Anterior cingulate cortex (tissue), 58 donors: ENCODE measurements at places on chromosomes 5 and 9.

DNA sequence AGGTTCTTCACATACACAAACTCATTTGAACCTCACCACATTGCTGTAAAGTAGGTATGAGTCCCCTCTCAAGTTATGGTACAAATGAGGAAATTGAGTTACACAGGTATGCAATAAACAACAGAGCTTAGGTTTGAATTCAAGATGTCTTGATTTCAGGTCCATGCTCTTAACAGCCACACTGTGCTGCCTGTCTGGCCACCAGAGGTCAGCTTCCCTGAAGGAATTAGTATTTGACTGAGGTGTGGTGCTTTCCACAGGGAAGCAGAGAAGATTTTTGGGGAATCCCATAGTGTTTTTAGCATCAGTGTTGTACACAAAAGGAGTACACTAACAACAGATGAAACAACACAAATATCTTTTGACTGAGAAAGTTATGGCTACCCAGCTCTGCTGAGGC is 94.4 kb upstream of the ITGA1 start:
- no peak for DNase-seq

- DNase-seq = no peak
These were observed 44.9 kb upstream of the STXBP1 start for GRCh38 chr9:127567035-127567729.

DNA sequence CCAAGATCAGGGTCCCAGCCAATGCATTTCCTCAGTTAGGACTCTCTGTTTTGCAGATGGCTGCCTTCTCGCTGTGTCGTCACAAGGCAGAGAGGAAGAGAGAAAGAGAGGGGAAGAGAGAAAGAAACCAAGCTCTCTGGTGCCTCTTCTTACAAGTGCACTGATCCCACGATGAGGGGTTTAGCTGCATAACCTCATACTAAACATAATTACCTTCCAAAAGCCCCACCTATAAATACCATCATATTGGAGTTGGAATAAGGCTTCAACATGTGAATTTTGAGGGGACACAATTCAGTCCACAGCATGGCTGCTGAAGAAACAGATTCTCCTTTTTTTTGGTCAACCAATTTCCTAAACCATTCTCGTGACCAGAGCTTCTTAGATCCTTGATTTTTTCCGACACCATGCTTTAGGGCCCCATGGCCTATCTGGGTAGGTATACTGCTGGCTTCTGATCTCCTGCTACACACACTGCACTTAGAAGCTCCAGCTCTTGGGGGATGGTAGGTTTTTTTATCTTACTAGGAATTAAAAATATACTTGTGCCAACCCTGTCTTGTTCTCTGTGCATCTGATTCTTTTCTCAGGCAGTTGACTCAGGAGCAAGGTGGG is 5.1 kb downstream of the CAMK4 start:
- DNase-seq = no peak

- no peak for DNase-seq
These were observed 28.8 kb downstream of the CPLX2 start for GRCh38 chr5:175900157-175900556.

DNA sequence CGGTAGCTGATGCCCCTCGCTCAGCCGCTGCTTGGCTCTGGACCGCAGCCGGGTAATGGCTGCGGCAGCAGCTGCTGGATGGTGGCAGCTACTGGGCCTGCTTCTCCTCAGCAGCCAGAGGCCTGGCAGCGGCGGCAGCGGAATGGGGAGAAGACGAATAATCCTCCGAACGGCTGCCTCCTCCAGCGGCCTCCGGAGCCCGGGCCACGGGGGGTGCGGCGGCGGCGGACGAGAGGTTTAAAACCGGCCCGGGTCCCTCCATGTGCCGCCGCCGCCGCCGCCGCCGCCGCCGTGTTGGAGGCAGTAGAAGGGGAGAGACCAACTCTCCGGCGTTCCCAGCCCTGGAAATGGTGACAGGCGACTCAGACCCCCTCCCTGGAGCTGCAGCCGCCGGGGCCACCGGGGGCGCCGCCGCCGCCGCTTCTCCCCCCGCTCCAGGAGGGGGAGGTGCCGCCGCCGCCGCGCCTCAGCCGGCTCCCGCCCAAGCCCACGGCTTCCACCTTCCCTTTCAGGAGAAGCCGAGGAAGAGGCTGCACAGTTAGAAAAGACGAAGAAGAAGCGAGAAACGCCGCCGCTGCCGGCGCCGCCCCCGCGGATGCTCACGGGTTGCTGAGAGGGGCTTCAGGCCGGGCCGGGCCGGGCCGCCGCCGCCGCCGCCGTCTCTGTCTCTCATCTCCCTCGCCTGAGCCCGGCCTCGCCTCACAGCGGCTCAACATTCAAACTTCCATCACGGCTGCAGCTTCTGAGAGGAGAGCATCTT is 118.4 kb upstream of the PRSS3 start:
- DNase-seq = peak; percentile 56

DNA sequence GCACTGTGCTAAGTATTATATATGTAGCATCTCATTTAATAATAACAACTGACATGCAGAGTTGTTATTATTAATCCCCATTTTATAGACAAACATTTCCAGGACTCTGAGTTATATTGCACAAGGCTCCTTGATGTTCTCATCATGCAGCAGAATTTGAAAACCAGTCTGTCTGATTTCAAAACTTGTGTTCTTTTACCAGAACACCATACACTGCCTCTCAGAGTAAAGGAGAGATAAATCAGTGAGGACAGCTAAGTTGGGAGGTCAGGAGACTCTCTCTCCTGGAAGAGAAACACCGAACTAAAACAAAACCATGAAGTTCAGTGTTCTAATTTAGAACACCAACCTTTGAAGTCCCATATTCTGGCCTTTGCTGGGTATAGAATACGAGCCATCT is 92.7 kb upstream of the TNC start:
- no peak for DNase-seq

DNA sequence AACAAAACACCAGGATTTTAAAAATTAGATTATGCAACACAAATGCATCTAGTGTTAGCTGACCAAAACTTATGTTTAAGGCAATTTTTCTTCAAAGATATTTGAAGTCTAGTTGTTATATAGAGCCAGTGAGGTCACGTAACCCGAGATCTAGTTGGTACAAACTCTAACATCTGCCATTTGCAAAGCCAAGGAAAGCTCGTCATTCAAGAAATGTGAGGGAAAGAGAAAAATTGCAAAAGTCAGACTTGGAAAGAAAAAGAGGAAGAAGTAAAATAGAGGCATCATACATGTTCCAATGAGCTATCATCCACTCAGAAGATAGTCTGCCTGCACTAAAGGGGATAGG is 293.4 kb upstream of the PUM3 start:
- no peak for DNase-seq

DNA sequence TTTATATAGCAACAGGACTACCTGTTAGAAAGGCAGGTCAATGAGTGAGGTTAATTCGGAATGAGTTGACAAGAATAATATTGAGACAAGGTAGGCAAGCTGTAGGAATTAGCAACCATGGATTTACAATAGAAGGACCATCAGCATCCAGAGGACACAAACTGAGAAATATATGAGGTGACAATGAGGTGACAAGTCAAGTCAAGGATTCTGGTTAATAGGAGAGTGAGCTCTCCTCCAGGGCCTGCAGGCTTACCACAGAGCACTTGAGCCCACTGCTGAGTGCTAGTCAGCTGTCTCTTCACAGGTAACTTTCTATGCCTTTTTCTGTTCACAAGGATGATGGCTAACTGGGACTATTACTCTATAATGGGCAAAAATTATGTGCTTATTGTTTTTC is 227.2 kb downstream of the MRPS30 start:
- no peak for DNase-seq

DNA sequence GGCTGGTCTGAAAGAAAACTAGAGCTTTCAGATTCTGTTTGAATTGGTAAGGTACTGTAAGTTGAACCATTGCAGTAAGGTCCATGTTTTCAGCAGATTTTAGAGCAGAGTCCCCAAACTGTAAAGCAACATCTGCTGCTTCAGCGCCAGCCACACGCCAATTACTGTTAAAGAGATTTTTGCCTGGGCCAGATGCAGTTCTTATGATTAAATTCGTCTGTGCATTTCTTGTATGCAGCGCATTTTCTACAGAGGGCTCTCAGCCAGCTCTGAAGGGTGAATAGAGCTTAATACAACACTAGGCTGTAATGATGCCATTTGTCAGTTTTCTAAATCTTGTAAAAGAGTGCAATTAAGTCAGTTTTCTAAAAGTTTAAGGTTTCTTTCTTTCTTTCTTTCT is 246.3 kb downstream of the COX7C start:
- DNase-seq = peak; percentile 12

DNA sequence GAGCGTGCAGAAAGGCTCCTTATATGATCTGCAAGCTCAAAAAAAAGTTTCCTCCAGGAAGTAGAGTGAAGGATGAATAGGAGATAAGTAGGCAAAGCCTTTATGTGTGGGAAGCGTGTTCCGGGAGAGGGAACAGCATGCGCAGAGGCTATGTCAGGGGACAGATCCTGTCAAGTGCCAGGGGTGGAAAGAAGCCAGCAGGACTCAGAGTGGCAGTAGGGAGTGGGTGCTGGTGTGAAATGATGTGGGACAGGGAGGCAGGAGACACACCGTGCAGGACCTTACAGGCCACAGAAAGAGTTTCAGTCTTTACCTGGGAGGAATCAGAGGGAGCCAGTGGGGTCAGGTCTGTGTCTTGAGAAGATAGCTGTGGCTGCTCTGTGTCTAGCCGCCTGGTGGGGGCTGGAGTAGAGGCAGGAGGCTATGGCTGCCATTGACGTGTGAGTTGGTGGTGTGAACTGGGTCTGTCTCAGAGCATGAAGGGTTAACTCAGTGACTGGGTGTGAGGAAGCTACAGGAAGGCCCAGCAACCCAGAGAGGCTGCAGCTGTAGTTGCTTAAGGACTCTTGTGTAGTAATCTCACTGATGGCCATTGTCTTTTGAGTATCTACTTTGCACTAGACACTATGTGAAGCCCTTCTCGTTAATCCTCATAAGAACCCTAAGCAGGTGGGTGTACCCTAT is 71.3 kb downstream of the PPARGC1B start:
- no peak for DNase-seq

GRCh38 chr9:27719711-27720110 is 146.4 kb upstream of the C9orf72 start:
- DNase-seq = no peak

- DNase-seq = no peak
These were observed 19.4 kb downstream of the LHX2 start for GRCh38 chr9:124030969-124031451.

DNA sequence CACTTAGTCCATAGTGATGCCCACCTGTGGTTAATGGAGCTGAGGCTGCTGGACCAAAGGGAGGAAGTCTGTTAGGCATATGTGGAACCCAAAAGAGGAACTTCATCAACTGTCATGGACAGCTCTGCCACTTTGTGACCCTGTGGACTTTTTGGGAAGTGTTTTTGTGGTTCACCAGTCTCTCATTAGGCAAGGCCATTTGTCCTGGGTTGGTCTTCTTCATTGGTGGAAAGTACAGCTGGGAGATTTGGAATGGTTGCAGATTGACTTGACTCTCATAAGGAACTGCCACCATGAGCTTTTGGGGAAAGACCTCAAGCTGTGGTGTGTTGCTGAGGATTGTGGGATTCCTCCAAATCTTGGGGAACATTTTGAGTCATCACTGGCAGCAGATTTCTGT is 31.9 kb upstream of the IL12B start:
- no peak for DNase-seq

DNA sequence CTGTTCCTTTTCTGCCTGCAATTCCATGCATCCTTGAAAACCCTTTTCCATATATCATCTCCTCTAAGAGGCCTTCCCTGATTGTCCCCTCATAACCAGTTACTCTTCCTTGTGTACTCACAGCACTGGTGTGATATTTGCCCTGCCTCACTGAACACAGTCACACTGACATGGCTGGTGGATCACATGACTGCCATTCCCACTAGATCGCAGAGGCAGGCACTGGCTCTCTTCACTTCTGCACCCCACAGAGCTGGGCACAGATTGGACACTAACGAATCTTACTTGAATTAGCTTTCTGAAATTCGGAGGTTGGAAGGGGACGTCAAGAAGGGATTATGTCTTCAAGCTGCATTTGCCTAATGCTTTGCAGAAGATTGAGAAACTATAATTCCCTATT is 208.0 kb downstream of the PAPPA start:
- DNase-seq = no peak

GRCh38 chr9:71515626-71516025 is 252.7 kb downstream of the CEMIP2 start:
- no peak for DNase-seq

GRCh38 chr5:32754284-32754683 is 43.2 kb downstream of the NPR3 start:
- no peak for DNase-seq

GRCh38 chr5:169281625-169282024 is 19.3 kb downstream of the SLIT3 start:
- no peak for DNase-seq

DNA sequence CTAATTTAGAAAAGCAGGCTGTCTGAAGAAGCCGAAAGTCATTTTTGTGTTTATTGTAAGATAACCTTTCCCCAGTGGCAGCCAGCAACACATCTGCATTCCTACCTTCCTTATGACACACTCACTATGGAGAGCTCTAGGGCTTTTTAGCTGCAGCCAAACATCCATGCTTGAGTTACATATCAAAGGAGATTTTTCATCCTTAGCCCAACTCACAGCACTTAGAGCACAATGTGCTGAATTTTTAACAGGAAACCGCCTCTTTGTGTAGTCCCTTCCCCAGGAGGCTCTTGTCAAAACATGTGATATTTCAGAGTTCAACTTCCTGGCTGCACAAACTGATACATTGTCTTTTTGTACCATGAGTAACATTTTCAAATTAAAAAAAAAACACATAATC is 379.2 kb downstream of the CTNND2 start:
- DNase-seq = no peak

DNA sequence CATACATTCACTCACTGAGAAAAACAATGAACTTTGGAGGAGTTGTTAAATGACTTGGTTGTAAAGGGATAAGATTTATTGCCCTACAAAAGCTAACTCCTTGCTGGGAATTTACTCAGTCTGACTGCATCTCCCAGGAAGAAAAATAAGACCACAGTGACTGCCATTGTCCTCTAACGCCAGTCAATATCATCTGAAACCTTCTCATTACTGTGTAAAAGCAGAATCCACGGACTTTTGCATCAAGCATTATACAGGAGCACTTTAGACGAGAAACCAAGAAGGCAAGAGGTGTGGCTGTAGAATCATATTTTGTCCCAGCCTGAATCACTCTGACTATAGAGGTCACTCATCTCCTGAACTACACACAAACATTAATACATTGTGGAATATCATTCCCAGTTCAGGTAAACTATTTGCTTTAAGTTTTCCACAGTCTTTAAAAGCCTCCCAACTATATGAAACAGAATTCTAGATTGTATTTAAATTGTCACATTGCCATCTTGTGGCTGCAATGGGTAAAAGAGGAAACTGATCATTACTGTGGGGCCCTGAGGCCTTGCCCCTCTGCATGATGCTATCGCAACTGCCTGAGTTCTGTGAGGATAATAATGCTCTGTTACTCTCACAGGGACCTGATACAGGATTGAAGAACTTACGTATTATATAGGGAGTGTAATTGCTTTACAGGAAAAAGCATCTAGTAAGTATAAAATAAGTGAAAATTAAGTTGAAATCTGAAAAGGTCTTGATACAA is 142.9 kb downstream of the SLCO4C1 start:
- no peak for DNase-seq
